GM23338 (cell line): ENCODE measurements at places on chromosomes 4 and X. TPM values are rescaled to one million over a fixed set of nuclear protein-coding genes. Genes with fewer than 3 reads are reported as not detected.

Gene NCAPG
- total RNA-seq, result 40.9 and 45.8 TPM in 2 replicates

Gene PLK4
- total RNA-seq, result 37.3 and 38.7 TPM in 2 replicates

GRCh38 chrX:34886011-34886410 lies 56.6 kb upstream of the FAM47B start:
- DNase-seq, result no peak

GRCh38 chr4:72006586-72006985 lies 25.2 kb upstream of the NPFFR2 start:
- no peak for DNase-seq

- DNase-seq, result no peak
Measured at GRCh38 chrX:132236121-132236520, 16.9 kb upstream of the RAP2C start.

GRCh38 chrX:133413218-133413925 lies 1.9 kb downstream of the GPC4 start:
- DNase-seq, result peak; percentile 9
